ENCODE measurements at places on chromosomes 11 and 22.

DNA sequence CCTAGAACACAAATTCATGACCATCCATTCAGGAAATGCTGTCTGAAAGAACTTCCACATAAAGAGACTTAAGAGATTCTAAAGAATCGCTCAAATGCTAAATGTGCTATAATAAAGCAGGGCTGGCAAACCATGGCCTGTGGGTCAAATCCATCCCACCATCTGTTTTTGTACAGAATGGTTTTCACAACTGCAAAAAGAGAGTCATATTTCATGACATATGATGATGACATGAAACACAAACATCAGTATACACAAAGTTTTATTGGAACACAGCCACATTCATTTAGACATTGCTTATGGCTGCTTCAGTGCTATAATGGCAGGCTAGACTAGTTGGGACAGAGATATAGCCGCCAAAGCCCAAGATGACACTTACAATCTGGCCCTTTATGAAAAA lies 85.1 kb downstream of the RRAS2 start:
- peaks cover 40% of the 10 kb centered on the region for H3K4me1 ChIP-seq
- no peak overlapping the region for H3K27ac ChIP-seq
- no peak overlapping the region for H3K4me3 ChIP-seq
- peaks cover 22% of the 10 kb centered on the region for H3K36me3 ChIP-seq
- H3K27me3 ChIP-seq: no peaks in the 10 kb centered on the region
- DNase-seq: no peak

DNA sequence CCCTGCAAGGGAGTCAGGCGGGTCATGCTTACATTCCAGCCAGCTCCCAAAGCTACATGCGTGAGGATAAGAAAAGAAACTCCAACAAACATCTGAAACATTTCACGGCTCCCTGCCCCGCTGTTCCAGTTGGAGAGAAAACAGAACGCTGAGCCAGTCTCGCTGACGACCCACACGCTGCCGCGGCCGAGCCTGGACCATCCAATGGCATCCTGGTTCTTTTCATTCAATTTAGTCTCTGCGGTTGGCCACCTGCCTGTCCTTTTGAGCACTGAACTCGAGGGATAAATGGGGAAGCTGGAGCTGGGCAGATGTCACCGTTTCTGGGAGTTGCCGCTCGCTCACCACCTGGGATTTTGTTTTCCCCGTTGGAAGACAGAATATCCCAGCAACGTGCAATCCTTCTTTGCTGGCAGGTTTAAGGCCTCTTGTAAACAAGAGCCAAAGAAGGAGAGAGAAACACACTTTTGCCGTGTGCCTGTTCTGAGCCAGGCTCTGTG lies 45.3 kb upstream of the SHISAL1 start:
- H3K36me3 ChIP-seq: no peaks in the 10 kb centered on the region
- H3K27me3 ChIP-seq: no peaks in the 10 kb centered on the region
- no peaks in the 10 kb centered on the region for H3K4me1 ChIP-seq
- DNase-seq: no peak
- no peak overlapping the region for H3K27ac ChIP-seq

- no peak overlapping the region for H3K27ac ChIP-seq
- no peaks in the 10 kb centered on the region for H3K4me1 ChIP-seq
- no peaks in the 10 kb centered on the region for H3K27me3 ChIP-seq
- no peak overlapping the region for H3K4me3 ChIP-seq
Observed at GRCh38 chr22:48474881-48475280, 1352.8 kb downstream of the BRD1 start.

DNA sequence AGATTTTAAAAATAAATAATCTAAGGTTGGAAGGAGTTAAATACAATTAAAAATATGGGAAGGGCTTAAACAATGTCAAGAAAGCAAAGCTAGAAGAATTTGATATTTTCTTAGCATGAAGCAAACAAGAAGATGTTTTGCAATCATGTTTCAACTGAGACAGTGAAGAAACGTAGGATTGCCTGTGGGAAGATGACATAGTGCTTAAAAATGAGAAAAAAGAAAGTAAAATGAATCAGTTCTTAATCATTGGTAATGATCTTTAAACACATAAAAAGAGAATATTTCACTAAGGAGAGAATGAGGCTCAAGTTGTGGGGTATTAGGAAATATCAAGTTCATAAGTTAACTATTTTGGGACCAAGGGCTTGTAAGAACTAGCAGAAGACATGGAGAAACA lies 855.0 kb downstream of the METTL15 start:
- no peaks in the 10 kb centered on the region for H3K36me3 ChIP-seq
- no peaks in the 10 kb centered on the region for H3K4me1 ChIP-seq
- H3K4me3 ChIP-seq: no peak overlapping the region
- H3K27ac ChIP-seq: no peak overlapping the region
- DNase-seq: no peak

- peaks cover 40% of the 10 kb centered on the region for H3K4me1 ChIP-seq
- H3K27me3 ChIP-seq: peaks cover 26% of the 10 kb centered on the region
- H3K36me3 ChIP-seq: no peaks in the 10 kb centered on the region
- DNase-seq: no peak
- no peak overlapping the region for H3K4me3 ChIP-seq
- no peak overlapping the region for H3K27ac ChIP-seq
Observed at GRCh38 chr11:65557280-65558001, 718 bp downstream of the LTBP3 start.

- H3K4me3 ChIP-seq: no peak overlapping the region
- peaks cover 5% of the 10 kb centered on the region for H3K27me3 ChIP-seq
- H3K27ac ChIP-seq: no peak overlapping the region
- no peaks in the 10 kb centered on the region for H3K36me3 ChIP-seq
- no peaks in the 10 kb centered on the region for H3K4me1 ChIP-seq
- no peak for DNase-seq
Observed at GRCh38 chr11:93221539-93221938, 23.7 kb upstream of the SLC36A4 start.

DNA sequence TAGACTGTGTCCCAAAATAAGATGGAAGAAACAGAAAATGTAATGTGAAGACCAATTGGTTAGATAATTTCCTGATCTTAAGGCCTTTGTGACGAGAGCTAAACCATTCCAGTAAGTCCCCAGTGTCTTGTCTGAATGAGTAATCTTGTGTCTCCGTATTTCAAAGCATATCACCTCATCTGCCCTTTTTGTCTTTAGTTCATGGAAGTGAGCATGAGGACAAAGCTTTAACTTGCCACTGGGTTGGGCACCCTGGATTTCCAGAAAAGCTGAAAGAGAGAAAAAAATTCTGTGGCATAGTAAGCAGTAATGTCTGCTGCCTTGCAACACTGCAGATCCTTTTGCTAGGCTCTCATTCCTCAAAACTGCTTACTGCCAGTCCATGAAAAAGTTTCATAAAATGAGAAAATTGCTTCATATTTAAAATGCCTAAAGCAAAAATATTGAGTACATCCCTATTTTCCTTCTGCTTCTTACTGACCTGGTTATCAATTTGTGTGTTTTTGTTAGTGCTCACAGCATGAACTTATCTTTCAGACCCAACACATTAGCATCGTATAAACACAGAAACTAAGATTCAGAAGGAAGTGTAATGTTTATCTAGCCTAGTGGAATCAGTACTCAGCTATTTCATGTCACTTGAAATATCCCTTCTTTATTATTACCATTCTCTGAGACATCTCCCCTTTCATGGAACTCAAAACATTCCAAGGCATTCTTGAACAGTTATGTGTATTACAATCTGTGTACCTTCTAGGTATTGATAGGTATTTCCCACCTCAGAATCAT lies 5.3 kb downstream of the CASP12 start:
- H3K4me1 ChIP-seq: no peaks in the 10 kb centered on the region
- no peak overlapping the region for H3K4me3 ChIP-seq
- H3K27ac ChIP-seq: no peak overlapping the region
- H3K36me3 ChIP-seq: no peaks in the 10 kb centered on the region
- H3K27me3 ChIP-seq: no peaks in the 10 kb centered on the region

DNA sequence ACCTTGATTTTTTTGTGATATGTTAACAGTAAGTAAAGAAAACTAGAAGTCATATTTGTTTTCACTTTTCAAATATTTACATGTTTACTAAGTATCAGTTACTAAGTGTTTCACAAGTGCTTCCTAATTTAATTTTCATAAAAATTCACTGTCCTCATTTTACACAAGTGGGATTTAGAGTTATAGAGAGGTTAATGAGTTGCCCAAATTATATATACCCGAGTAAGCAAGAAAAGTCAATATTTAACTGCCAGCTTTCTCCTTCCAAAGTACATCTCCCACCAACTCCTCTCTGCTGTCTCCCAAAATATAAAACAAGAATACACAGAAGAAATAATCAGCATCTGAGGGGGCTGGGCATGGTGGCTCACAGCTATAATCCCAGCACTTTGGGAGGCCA lies 896.7 kb upstream of the ANO3 start:
- H3K36me3 ChIP-seq: no peaks in the 10 kb centered on the region
- no peak overlapping the region for H3K27ac ChIP-seq
- DNase-seq: no peak
- H3K4me3 ChIP-seq: no peak overlapping the region
- H3K4me1 ChIP-seq: no peaks in the 10 kb centered on the region

DNA sequence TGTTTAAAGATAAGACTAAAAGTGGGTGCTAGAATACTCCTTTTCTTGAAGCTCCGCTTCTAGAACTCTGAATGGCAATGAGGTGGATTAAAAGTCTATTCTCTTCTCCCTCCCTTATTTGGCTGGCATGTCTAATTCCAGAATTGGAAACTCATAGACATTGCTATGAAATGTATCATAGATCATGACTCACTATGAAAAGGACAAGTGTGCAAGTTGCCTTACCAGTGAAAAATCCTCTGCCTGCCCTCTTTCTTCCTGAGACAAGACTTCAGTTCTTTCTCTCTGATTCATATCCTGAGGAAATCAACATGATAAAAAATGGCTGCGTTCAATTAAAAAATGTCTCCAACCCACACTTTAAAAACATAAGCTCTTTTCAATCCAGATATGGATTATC lies 73.2 kb upstream of the BLID start:
- DNase-seq: no peak
- H3K27me3 ChIP-seq: peaks cover 7% of the 10 kb centered on the region
- H3K4me1 ChIP-seq: no peaks in the 10 kb centered on the region

DNA sequence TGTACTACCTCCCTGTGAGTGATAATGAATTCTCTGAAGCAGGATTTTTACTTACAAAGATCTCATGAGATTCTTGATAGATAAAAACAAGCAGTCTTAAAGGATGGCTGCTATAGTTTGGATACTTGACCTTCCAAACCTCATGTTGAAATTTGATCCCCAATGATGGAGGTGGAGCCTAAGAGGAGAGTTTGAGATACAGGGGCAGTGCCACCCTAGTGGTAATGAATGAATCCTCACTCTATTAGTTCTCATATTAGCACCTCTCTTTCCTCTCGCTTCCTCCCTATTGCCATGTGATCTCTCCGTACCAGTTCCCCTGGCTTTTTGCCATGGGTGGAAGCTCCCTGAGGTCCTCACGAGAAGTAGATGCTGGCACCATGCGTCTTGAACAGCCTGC lies 37.9 kb upstream of the OR8B8 start:
- H3K4me1 ChIP-seq: peaks cover 20% of the 10 kb centered on the region
- H3K27ac ChIP-seq: no peak overlapping the region
- H3K4me3 ChIP-seq: no peak overlapping the region
- H3K36me3 ChIP-seq: no peaks in the 10 kb centered on the region
- peaks cover 3% of the 10 kb centered on the region for H3K27me3 ChIP-seq
- DNase-seq: no peak

- peaks cover 23% of the 10 kb centered on the region for H3K36me3 ChIP-seq
- no peaks in the 10 kb centered on the region for H3K27me3 ChIP-seq
- H3K4me1 ChIP-seq: no peaks in the 10 kb centered on the region
- no peak overlapping the region for H3K4me3 ChIP-seq
- DNase-seq: no peak
- H3K27ac ChIP-seq: no peak overlapping the region
Observed at GRCh38 chr11:36280531-36280930, 8.7 kb downstream of the COMMD9 start.

DNA sequence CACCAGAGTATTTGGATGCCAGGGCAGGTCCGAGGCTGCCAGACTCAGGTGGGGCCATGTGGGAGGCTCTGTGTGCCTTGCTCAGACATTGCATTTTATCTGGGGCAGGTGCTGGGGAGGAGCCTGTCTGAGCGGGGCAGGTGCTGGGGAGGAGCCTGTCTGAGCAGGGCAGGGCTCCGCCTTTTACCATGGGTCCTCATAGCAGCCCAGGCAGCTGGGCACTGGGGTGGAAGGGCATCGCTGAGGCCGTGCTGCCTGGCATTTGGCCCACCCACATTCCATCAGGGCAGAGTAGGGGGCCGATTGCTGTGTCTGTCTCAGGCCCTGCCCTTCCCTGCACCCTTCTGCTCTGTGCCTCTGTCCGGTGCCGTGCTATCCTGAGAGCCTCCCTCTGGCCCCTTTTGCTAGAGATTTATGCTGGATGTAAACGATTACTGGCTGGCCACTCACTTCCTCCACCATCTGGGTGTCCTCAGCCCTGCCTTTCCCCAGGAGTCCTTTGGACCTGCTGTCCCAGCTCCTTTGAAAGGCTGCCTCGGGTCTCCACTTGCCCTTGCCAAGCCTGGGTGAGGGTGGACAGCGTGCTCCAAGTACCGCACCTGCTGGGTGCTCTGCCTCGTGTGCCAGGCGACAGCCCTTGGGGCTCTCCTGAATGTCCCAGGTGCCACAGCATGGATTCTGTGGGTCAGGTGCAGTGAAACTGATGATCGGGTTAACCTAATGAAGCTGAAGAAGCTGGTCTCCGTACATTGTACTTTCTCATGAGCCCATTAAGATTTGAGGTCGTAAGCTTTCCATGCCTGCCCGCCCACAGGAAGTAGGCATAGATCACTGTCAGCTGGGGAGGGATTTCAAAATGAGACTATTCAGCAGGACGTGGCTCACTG lies 281.6 kb downstream of the TBC1D22A start:
- no peaks in the 10 kb centered on the region for H3K36me3 ChIP-seq
- peaks cover 3% of the 10 kb centered on the region for H3K4me1 ChIP-seq
- peak overlapping the region; percentile 15 for H3K27ac ChIP-seq
- no peaks in the 10 kb centered on the region for H3K27me3 ChIP-seq

- no peak for DNase-seq
- no peaks in the 10 kb centered on the region for H3K4me1 ChIP-seq
- peaks cover 40% of the 10 kb centered on the region for H3K36me3 ChIP-seq
- H3K27ac ChIP-seq: no peak overlapping the region
Observed at GRCh38 chr11:17098658-17099057, 21.2 kb upstream of the RPS13 start.

DNA sequence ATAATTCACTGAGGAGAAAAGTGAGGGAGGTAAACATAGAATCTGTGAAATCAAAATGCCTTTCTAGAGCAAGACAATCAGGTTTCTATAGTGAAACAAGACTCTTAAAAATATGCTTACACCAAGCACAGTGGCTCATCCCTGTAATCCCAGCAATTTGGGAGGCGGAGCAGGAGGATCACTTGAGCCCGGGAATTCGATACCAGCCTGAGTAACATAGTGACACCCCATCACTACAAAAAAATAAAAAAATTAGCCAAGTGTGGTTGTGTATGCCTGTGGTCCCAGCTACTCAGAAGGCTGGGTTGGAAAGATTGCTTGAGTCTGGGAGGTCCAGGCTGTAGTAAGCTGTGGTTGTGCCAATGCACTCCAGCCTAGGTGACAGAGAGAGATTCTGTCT lies 43.2 kb upstream of the ME3 start:
- H3K36me3 ChIP-seq: no peaks in the 10 kb centered on the region
- no peak overlapping the region for H3K27ac ChIP-seq
- H3K4me1 ChIP-seq: no peaks in the 10 kb centered on the region
- no peak overlapping the region for H3K4me3 ChIP-seq
- H3K27me3 ChIP-seq: no peaks in the 10 kb centered on the region

GRCh38 chr11:20093775-20094174 lies 66.5 kb downstream of the DBX1 start:
- H3K27me3 ChIP-seq: peaks cover 5% of the 10 kb centered on the region
- no peaks in the 10 kb centered on the region for H3K36me3 ChIP-seq
- no peak overlapping the region for H3K27ac ChIP-seq
- no peaks in the 10 kb centered on the region for H3K4me1 ChIP-seq
